Activated CD4-positive, alpha-beta T cell treated with anti-CD3 and anti-CD28 coated beads for 24 hours (primary cell): ENCODE measurements at places on chromosomes 16 and 17.

GRCh38 chr17:47729476-47729875 is 3.6 kb upstream of the TBX21 start:
- DNase-seq = no peak

- DNase-seq = no peak
Measured at GRCh38 chr17:31834448-31834847, 24.6 kb downstream of the COPRS start.

DNA sequence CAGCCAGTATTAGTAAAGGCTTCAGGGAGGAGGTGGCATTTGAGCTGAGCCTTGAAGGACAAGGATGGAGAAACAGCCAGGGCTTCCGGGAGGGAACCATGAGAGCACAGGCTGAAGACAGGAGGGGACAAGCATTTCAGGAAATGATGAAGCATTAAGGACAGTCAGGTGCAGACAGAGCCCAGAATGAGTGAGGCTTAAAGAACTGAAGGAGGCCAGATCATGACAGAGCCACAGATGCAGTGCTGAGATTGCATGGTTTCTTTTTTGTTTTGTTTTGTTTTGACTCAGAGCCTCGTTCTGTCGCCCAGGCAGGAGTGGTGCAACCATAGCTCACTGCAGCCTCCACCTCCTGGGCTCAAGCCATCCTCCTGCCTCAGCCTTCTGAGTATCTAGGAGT is 211.5 kb downstream of the SOX9 start:
- no peak for DNase-seq

- DNase-seq = no peak
Measured at GRCh38 chr17:68324114-68324513, 32.8 kb downstream of the ARSG start.

GRCh38 chr16:47734987-47735594 is 274.0 kb downstream of the PHKB start:
- no peak for DNase-seq

- DNase-seq = no peak
Measured at GRCh38 chr16:20853143-20853542, 46.8 kb downstream of the REXO5 start.
